Astrocyte (in vitro differentiated cells and primary cell): ENCODE measurements at places on chromosomes 5 and 9. TPM values are rescaled to one million over a fixed set of nuclear protein-coding genes. Genes with fewer than 3 reads are reported as not detected.
A peak's percentile ranks its signal among the peaks of the same experiment; 100 is the strongest.

DNA sequence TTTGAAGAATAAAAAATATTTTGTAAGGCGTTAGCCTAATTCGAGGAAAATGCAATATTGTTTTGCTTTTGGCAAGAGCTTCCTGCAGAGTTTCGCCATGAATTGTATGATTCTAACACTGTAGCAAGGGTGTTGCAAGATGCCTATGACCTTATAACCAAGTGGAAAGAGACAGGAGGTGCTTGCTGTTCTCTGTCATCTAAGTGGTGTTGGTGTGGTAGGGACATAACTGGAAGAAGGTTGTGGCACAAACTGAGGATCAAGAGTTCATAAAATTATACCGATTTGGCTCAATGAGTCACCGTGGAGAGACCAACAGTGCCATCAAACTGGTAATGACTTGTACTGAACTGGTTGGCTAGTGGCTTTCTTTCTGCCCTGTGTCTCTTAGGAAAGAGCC, 6.3 kb downstream of the STC2 start:
- DNase-seq, result no peak

DNA sequence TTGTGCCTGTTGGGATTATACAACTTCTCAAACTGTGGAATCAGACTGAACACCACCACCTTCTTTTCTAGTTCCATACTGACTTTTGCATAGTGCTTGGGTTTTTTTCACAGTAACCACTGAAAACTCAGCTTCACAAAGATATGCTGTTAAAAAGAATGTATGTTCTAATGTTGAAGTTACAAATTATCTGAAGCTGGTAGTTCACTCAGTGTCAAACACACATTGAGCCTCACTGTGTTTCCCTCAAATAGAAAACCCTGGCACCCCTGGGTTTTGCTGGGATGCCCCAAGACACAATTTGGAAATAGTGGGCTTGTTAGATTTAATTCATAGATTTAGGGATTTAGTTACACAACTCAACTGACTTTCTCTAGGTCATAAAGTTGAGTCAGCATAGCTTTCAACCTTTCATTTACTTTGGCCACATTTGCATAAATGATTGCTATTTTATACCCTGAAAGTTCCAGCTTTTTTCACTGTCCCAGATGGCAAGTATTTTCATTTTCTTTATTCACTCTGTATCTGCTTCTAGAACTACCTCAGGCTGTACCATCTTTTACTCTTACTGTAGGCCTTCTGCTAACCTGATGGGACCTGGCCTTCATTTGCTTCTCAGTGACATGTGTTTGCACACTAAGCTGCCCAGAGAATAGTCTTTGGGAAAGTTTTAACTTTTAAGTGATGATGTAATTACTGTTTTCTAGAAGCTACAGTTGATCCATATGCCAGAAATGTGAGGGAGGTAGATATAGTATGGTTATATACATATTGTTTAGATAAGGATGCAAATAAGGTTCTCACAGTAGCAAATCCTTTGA, 115.1 kb downstream of the CDC42SE2 start:
- DNase-seq, result no peak

- DNase-seq, result no peak
Measured at GRCh38 chr5:168578538-168579487, at the start of gene PANK3. PANK3 (minus strand) TSS chr5:168579368; CDS start chr5:168579283, 85 bp downstream.

DNA sequence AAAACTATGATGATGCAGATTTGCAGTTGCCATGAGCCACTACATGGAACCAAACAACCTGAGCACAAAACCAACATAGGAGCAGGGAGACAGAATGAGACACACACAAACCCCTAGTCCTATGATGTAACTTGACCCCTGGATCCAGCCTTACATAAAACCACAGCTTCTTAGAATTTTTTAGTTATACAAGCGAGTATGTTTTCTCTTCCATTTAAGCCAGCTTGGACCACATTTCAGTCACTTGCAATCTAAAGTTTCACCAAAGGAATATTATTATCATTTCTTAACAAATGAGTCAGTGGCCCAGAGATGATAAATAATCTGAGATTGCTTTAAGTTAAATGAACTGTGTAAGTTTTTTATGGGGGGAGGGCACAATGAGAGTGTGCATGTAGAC, 6.8 kb downstream of the SPOCK1 start:
- peak; percentile 98 for DNase-seq

The FOXD4 gene
- 0.31 and 0.45 TPM in 2 replicates for total RNA-seq

The ATP6V0E1 gene
- total RNA-seq, result 309 and 327 TPM in 2 replicates

The LRRC19 gene
- total RNA-seq, result not detected in 2 replicates

The GRIN3A gene
- total RNA-seq, result not detected in 2 replicates

The WDR31 gene
- total RNA-seq, result 1.6 and 2.1 TPM in 2 replicates

The C5orf58 gene
- total RNA-seq, result not detected in 2 replicates

The CD180 gene
- total RNA-seq, result not detected in 2 replicates

The IGFBPL1 gene
- total RNA-seq, result 5.6 and 11.0 TPM in 2 replicates
